Progenitor cell of endocrine pancreas (in vitro differentiated cells): ENCODE measurements at places on chromosomes 5 and 9.

GRCh38 chr9:117828466-117828865 is 124.3 kb downstream of the TLR4 start:
- no peak for DNase-seq

DNA sequence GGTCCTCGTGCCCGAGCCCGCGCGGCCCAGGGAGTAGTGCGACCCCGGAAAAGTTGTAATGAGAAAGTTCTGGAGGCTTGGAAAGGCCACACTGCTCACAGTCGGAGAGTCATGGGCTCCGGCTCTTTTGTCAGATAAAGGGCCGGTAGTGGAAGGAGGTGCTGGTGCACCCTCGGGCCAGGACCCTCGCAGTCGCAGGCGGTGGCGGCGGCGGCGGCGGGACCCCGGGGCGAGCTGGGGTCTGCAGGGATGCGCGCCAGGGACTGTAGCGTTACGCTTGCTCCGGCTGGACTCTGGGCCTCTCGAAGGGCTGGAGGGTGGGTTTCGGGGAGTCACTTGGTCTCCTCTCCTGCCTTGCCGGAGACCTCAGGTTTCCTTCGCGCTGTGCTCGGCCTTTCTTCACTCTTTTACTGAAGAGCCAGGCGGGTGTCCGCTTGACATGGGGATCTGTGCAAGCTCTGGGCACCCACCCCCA is 1.5 kb downstream of the RORB start:
- no peak for DNase-seq

DNA sequence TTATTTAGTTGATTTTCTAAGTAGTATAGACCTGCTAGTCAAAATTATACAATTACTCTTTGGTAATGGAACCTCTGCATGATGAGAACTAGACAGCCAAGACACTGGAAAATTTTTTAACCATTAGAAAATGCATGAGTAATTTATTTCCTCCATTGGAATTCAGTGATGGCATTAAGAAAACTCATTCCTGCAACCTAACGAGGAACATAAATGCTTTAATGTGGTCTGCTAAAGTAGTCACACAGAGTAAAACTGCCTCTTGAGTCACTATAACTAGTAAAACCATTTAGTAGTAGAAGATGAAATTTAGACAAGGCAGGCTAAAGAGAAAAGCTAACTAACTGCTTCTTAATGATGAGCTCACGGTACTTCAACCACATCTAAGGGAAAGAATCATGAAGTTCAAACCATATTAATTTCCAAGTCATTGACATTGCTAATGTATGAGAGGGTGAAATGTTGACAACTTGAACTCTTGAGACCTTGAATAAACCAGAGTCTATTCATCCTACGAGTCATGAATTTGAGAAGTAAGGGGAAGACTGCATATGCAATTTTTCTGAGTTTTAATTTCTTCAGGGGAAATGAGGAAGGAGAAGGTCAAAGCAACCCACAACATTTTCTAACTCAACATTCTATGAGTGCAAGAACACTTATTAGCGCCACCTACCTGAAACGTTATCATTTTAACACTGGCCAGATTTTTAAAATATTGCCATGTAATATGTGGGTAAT is 74.4 kb downstream of the GLIS3 start:
- DNase-seq = no peak

DNA sequence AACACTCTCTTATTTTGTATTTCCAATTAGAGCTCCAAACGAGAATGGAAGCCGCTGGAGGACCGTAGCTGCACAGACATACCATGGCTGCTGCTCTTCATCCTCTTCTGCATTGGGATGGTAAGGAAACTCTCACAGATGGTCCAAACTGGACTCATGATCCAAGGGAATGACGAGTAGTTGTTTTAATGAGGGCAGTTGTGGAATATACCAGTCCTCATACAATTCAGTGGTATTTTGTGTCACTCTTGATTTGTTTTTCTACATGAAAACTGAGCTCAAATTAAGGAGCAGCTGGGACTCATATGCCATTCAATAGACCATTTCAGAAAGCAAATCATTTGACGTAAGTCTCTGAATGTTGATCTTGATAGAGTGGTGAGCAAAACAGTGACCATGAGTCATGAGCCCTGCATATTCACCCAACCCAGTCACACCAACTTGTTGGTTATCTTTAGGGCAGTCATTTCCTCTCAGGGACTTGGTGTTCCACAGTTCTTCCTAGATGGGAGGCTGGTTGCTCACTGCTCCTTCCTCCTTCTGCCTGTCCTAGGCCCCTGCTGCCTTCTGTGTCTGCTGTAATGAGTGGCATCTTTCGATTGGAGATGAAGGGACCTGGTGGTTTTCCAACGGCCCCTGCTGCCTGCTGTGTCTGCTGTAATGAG is 54.9 kb downstream of the SLC44A1 start:
- no peak for DNase-seq

DNA sequence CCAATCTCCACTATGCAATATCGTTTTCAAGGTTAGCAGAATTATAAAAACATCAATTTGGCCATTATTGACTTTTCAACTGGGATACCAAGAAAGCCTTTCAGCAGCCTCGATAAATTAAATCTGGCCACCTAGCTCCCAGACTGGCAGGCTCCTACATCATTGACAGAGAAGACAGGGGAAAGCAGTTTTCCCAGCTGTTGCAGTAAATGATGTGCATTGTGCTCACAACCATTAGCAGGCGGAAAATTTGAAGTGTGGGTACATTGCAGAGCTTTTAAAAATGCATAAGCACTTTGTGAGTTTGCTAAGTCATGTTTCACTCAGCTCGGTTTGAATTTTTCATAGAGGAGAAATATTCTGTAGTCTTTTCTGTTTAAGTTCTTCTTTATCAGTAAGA is 297.9 kb downstream of the KCTD16 start:
- no peak for DNase-seq

- DNase-seq = no peak
Observed at GRCh38 chr9:107929443-107929842, 439.9 kb upstream of the KLF4 start.
